Activated naive CD8-positive, alpha-beta T cell treated with anti-CD3 and anti-CD28 coated beads for 36 hours (primary cell): ENCODE measurements at places on chromosomes 3 and 15.
A peak's percentile ranks its signal among the peaks of the same experiment; 100 is the strongest.

- H3K27me3 ChIP-seq, result peaks cover 50% of the 10 kb centered on the region
- peaks cover 11% of the 10 kb centered on the region for H3K4me1 ChIP-seq
- H3K27ac ChIP-seq, result no peak overlapping the region
- no peaks in the 10 kb centered on the region for H3K36me3 ChIP-seq
- DNase-seq, result no peak
Measured at GRCh38 chr15:57865294-57865693, 158.8 kb downstream of the POLR2M start.

DNA sequence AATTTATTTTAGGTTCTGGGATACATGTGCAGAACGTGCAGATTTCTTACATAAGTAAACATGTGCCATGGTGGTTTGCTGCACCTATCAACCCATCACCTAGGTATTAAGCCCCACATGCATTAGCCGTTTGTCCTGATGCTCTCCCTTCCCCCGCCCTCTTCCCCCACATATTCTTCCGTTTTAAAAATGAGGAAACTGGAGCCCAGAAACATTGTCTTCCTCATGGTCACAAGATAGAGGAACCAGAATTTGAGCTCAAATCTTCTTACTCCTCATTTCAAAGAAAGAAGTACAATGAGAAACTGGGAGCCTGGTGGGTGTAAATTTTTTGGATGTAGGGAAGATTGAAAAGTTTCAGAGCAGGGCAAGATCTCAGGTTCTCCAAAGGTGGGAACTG lies 56.1 kb upstream of the USP3 start:
- H3K36me3 ChIP-seq, result no peaks in the 10 kb centered on the region
- H3K4me3 ChIP-seq, result no peak overlapping the region
- DNase-seq, result no peak
- peaks cover 17% of the 10 kb centered on the region for H3K4me1 ChIP-seq
- H3K27me3 ChIP-seq, result no peaks in the 10 kb centered on the region
- no peak overlapping the region for H3K27ac ChIP-seq

GRCh38 chr3:190055773-190056172 lies 64.9 kb downstream of the P3H2 start:
- no peak overlapping the region for H3K4me3 ChIP-seq
- no peak overlapping the region for H3K27ac ChIP-seq
- no peak for DNase-seq
- no peaks in the 10 kb centered on the region for H3K36me3 ChIP-seq
- H3K4me1 ChIP-seq, result peaks cover 7% of the 10 kb centered on the region

DNA sequence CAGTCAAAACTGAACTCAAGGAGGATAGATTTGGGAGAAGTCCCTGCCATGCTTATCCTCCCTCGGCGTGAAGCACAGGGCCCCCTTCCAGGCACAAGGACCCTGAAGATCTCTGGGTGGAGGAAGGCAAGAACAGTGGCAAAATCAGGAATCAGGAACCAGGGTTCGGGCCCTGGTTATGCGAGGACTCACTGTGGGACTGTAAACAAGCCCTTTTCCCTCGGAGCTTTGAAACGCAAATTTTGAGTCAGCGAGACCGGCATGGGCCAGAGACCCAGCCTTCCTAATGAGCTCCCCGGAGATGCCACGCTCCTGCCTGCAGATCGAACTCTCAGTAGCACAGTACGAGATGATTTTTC lies 70.1 kb downstream of the SLC12A8 start:
- DNase-seq, result no peak
- H3K4me1 ChIP-seq, result peaks cover 28% of the 10 kb centered on the region
- H3K36me3 ChIP-seq, result peaks cover 3% of the 10 kb centered on the region

DNA sequence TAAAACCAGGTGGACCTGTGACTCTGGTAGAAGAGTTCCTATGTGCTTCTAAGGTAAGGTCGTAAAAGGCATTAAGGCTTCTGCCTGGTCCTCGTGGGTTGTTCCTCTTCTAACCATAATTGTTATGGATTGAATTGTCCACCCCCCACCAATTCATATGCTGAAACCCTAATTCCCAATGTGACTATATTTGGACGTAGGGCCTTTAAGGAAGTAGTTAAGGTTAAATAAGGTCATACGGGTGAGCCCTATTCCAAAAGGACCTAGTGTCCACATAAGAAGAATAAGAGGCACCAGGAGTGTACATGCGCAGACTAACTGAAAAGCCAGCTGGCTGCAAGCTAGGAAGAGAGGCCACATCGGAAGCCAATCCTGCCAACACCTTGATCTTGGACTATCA lies 1.9 kb downstream of the ADPGK start:
- H3K27me3 ChIP-seq, result no peaks in the 10 kb centered on the region
- peaks cover 41% of the 10 kb centered on the region for H3K4me1 ChIP-seq
- DNase-seq, result no peak
- H3K36me3 ChIP-seq, result peaks cover 45% of the 10 kb centered on the region
- peak overlapping the region; percentile 92 for H3K4me3 ChIP-seq

DNA sequence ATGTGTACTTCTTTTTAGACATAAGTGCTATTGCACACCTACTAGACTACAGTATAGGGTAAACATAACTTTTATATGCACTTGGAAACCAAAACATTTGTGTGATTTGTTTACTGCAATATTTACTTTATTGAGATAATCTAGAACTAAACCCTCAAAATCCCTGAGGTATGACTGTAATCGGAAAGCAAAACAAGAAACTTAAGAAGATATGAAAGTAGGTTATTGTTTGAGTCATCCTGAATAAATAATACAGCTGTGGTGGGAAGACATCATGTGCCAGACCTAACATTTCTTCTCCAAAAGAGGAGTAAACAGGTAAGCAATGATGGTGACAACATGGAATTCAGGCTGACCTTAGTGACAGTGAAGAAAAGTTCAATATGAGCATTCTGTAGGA lies 765.5 kb downstream of the OTOL1 start:
- no peak for DNase-seq
- no peak overlapping the region for H3K27ac ChIP-seq
- no peaks in the 10 kb centered on the region for H3K36me3 ChIP-seq
- H3K27me3 ChIP-seq, result no peaks in the 10 kb centered on the region

GRCh38 chr3:106842151-106842550 lies 535.1 kb upstream of the CCDC54 start:
- H3K4me1 ChIP-seq, result no peaks in the 10 kb centered on the region
- no peaks in the 10 kb centered on the region for H3K36me3 ChIP-seq
- no peak for DNase-seq
- H3K4me3 ChIP-seq, result no peak overlapping the region
- no peak overlapping the region for H3K27ac ChIP-seq

DNA sequence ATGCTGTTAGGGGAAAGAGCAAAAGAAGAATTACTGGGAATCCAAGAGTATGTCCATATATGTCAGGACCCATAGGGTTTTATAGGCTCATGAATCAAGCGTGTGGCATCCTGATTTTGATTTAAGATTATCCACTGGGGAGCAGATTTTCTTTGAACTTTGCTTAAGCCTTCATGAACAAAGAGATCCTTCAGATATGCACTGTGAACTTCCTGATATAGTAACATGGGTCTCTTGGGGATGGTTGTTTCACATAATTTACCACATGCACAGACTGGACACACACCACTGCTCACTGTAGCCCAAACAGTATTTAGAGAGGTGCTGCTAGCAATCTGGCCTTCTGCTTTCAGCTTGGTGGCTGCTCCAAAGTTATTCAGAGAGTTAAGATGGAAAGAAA lies 200.9 kb upstream of the ZPLD1 start:
- no peak overlapping the region for H3K27ac ChIP-seq
- no peak overlapping the region for H3K4me3 ChIP-seq
- H3K27me3 ChIP-seq, result no peaks in the 10 kb centered on the region
- H3K36me3 ChIP-seq, result no peaks in the 10 kb centered on the region
- no peak for DNase-seq

DNA sequence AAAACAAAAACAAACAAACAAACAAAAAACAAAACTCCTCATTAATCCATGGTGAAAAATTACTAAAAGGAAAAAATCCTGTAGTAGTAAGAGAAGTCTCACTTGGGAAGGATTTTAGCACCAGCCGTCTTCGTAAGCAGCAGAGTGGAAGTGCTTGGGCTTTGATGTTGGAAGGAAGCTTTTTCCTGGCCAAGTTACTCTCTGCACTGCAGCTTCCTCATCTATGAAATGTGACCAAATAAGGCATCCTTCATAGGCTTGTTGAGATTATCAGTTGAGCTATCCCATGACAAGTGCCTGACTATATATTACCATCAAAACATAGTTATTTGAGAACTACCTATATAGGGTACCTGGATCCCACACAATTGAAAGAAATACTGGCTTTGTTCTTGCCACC lies 436.4 kb upstream of the ONECUT1 start:
- H3K27me3 ChIP-seq, result no peaks in the 10 kb centered on the region
- H3K4me3 ChIP-seq, result no peak overlapping the region
- H3K4me1 ChIP-seq, result no peaks in the 10 kb centered on the region
- no peak overlapping the region for H3K27ac ChIP-seq
- DNase-seq, result no peak
- no peaks in the 10 kb centered on the region for H3K36me3 ChIP-seq

DNA sequence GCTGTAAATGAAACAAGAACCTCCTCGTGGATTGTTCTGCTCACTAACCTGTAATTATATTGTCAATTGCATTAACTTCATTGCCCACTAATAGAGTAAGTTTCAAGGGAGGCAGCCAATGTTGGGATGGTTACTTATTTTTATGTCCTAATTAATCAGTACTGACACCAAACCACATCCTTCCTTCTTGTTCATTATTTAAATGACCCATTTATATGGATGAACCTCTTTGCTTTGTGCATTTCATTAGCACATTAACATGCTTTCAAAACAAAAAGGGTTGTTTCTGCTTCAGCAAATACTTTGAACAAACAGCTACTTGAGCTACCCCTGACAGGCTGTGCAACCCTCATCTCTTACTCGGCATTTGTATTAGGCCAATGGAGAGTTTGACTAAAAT lies 374.2 kb downstream of the MECOM start:
- no peaks in the 10 kb centered on the region for H3K36me3 ChIP-seq
- H3K4me3 ChIP-seq, result no peak overlapping the region
- H3K27ac ChIP-seq, result no peak overlapping the region
- H3K27me3 ChIP-seq, result peaks cover 5% of the 10 kb centered on the region

GRCh38 chr15:64934023-64934422 lies 22.3 kb downstream of the ANKDD1A start:
- H3K36me3 ChIP-seq, result peaks cover 2% of the 10 kb centered on the region
- no peak for DNase-seq

DNA sequence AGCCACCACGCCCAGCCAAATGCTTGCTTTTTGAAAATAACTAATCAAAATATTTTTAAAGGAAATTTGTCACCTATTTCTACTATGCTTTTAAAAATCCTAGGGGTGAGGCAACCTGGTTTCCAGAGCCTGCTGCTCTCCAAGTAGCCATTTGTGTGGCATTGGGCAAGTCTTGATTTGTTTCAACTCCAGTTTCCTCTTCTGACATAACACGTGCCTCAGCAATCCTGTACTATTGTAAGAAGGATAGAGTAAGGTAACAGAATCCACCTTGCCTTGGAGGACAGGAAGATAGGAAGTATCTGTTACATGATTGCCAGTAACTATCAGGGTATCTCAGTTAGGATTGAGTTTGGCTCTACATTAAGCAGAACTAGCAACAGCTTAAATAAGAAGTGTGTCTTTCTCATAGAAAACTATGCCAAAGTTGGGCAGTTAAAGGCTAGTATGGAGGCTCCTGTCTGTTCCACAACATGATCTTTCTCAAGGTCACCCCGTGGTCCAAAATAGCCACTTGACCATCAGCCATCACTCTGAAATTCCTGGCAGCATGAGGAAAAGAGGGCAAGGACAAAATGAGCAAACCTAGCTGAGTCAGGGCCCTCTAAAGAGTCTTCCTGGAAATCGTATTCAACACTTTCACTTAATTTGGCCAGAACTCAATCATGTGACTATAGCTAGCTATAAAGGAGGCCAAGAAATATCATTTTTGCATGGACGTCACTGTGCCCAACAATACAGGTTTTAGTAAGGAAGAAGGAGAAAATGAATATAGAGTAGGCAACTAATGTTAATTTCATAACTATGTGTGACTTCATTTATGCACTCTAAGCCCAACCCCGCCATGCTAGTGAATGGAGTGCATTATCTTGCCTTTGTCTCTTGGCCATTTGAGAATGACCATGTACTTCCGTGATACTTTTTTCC lies 66.1 kb downstream of the HMG20A start:
- peak overlapping the region; percentile 32 for H3K4me3 ChIP-seq
- no peaks in the 10 kb centered on the region for H3K27me3 ChIP-seq
- peak overlapping the region; percentile 73 for H3K27ac ChIP-seq
- H3K36me3 ChIP-seq, result peaks cover 16% of the 10 kb centered on the region
- H3K4me1 ChIP-seq, result peaks cover 18% of the 10 kb centered on the region

DNA sequence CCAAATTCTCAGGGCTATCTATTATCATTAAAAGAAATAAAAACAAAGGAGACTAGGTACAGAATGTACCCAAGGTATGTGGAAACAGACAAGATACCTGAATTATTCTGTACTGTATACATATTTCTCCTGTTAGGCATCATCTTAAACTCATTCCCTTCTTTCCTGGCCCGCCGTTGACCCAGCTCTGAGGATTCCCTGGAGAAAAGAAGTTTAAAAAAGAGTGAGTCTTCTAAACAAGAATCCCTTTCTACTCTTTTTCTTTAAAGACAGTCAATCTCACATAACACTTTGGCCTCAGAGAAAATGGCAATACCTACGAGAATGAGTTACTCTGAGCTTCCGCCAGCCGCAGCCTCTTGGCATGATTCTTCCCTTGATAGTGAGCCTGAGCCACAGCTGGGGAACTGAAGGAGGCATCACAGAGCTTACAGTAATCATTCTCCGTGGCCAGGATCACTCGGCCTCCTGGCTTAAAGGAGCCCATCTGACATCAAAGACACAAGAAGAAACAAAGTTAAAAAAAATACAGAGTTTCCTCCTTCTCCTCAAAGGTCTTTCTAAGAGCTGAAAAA lies 44.2 kb downstream of the ZMAT3 start:
- no peak overlapping the region for H3K4me3 ChIP-seq
- H3K4me1 ChIP-seq, result peaks cover 17% of the 10 kb centered on the region
- DNase-seq, result no peak
- H3K27me3 ChIP-seq, result no peaks in the 10 kb centered on the region
